ENCODE measurements at places on chromosomes 12 and 14. TPM values are rescaled to one million over a fixed set of nuclear protein-coding genes. Genes with fewer than 3 reads are reported as not detected.

DNA sequence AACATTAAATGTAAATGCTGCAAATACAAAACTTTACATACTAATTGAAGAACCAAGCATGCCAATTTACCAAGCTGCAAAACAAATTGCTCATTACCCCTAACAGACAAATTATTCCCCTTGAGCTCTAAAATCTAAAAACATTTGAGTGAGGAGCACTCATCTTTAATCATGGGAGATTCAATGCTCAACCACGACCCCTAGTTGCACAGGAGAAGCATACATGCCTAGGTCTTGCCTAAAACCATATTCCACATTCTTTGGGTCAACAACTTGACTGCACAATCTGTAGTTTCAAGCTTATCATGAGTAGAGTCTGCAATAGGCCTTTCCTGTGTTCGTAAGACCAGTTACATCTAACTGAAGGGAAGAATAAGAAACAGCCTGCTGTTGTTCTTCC is 69.7 kb downstream of the MGAT4C start:
- no peak overlapping the region for H3K27ac ChIP-seq
- H3K27me3 ChIP-seq, result no peaks in the 10 kb centered on the region
- no peaks in the 10 kb centered on the region for H3K36me3 ChIP-seq
- no peak for DNase-seq

- no peaks in the 10 kb centered on the region for H3K36me3 ChIP-seq
- no peaks in the 10 kb centered on the region for H3K27me3 ChIP-seq
- H3K27ac ChIP-seq, result no peak overlapping the region
- H3K4me1 ChIP-seq, result peaks cover 16% of the 10 kb centered on the region
These were observed 963 bp downstream of the TCTN2 start for GRCh38 chr12:123671876-123672275.

- no peak for DNase-seq
- no peaks in the 10 kb centered on the region for H3K4me1 ChIP-seq
- no peak overlapping the region for H3K27ac ChIP-seq
- no peak overlapping the region for H3K4me3 ChIP-seq
- H3K36me3 ChIP-seq, result no peaks in the 10 kb centered on the region
- H3K27me3 ChIP-seq, result no peaks in the 10 kb centered on the region
These were observed 330.2 kb upstream of the NOVA1 start for GRCh38 chr14:26928019-26928418.

The MAP1LC3B2 gene
- 0.83 TPM for total RNA-seq

The KCNK10 gene
- not detected for total RNA-seq

GRCh38 chr14:102524451-102525218 is 15.1 kb upstream of the ANKRD9 start:
- no peaks in the 10 kb centered on the region for H3K36me3 ChIP-seq
- H3K27me3 ChIP-seq, result no peaks in the 10 kb centered on the region
- peak; percentile 97 for DNase-seq
- H3K4me3 ChIP-seq, result peak overlapping the region; percentile 82
